ENCODE measurements at places on chromosomes 1 and 21.

DNA sequence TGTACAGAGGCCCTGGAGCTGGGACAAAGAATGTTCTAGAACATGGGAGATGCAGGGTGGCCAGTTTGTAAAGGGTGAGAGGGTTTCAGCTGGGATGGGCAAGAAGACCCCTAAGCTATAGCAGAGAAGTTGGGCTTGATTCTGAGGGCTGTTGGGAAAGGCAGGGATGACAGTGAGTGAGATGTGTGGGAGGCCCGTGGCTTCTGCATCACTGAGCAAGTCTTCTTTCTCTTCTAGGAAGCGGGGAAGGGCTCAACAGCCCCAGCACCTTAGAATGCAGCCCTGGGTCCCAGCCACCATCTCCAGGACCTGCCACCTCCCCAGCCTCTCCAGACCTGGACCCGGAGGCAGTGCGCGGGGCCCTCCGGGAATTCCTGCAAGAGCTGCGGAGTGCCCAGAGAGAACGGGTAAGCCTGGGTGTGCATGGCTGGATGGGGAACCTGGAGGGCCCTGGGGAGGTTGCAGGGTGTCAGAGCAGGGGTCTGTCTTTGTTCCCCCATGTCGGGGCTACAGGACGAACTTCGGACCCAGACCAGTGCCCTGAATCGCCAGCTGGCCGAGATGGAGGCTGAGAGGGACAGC, 14.8 kb downstream of the MFAP2 start:
- no peak for DNase-seq

DNA sequence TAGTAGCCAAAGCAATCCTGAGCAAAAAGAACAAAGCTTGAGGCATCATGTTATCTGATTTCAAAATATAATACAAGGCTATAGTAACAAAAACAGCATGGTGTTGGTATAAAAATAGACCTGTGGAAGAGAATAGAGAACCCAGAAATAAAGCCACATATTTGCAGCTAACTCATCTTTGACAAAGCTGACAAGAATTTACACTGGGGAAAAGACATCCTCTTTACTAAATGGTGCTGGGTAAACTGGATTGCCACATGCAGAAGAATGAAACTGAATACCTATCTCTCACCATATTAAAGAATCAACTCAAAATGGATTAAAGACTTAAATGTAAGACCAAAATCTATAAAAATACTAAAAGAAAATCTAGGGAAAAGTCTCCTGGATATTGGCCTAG, 59.5 kb upstream of the CD55 start:
- no peak for DNase-seq

GRCh38 chr1:5424802-5425703, 567.2 kb downstream of the NPHP4 start:
- no peak for DNase-seq

GRCh38 chr1:41199375-41199774, 42.7 kb downstream of the SCMH1 start:
- no peak for DNase-seq

DNA sequence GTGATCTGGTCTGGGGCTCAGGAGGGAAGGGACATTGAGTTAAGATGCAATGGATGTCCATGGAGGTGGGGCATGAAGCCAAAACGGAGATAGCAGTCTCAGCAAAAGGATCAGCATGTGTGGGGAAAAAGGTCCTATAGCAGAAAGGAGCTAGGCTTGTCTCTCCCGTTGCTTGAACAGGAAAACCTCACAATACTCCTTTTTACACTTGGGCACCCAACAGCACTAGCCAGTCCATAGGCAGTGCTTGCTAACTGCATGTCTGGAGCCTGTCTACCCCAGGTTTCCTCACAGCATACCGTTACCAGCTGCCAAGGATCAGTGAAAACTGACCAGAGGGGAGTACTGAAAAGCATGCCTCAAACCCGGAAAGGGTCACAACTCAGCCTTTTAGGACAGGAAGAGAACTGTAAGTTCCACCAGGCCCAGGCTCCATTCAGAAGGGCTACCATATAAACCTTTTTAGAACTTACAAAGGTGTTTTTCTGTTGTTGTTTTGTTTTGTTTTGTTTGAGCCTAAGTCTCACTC, 78.6 kb downstream of the JAK1 start:
- no peak for DNase-seq

- DNase-seq: no peak
Observed at GRCh38 chr1:81549588-81550127, 251.1 kb upstream of the ADGRL2 start.

- DNase-seq: no peak
Observed at GRCh38 chr1:97649591-97649990, 271.2 kb downstream of the DPYD start.

GRCh38 chr1:24850328-24850920, 79.7 kb downstream of the RUNX3 start:
- no peak for DNase-seq

DNA sequence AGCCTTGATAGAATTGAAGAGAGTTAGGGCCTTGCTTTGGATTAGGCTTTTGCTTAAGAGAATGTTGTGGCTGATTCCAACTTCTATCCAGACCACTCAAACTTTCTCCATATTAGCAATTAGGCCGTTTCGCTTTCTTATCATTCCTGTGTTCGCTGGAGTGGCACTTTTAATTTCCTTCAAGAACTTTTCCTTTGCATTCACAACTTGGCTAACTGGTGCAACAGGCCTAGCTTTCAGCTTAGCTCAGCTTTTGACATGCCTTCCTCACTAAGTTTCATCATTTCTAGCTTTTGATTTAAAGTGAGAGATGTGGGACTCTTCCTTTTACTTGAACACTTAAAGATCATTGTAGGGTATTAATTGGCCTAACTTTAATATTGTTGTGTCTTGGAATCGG, 183.6 kb upstream of the L1TD1 start:
- DNase-seq: no peak

DNA sequence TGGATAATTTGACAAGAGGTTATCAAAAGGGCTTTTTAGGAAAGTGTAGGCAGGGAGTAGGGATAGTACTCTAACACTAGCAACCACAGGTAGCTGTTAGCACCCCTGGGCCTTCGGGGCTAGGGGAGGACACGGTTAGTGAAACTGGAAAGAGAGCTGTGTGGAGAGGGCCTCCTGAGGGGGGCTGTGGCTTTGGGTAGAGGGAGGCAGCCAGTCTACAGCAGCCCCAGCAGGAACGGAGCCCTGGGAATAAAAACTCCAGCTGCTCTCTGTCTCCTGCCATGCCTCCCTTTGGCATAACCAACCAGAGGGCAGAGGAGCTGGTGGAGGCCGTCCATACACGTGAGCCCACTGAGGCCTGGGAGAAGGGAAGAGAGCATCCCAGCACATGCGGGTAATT, 223.2 kb downstream of the FOXD2 start:
- no peak for DNase-seq

- DNase-seq: no peak
Observed at GRCh38 chr1:201647094-201647493, 108.2 kb downstream of the NAV1 start.

DNA sequence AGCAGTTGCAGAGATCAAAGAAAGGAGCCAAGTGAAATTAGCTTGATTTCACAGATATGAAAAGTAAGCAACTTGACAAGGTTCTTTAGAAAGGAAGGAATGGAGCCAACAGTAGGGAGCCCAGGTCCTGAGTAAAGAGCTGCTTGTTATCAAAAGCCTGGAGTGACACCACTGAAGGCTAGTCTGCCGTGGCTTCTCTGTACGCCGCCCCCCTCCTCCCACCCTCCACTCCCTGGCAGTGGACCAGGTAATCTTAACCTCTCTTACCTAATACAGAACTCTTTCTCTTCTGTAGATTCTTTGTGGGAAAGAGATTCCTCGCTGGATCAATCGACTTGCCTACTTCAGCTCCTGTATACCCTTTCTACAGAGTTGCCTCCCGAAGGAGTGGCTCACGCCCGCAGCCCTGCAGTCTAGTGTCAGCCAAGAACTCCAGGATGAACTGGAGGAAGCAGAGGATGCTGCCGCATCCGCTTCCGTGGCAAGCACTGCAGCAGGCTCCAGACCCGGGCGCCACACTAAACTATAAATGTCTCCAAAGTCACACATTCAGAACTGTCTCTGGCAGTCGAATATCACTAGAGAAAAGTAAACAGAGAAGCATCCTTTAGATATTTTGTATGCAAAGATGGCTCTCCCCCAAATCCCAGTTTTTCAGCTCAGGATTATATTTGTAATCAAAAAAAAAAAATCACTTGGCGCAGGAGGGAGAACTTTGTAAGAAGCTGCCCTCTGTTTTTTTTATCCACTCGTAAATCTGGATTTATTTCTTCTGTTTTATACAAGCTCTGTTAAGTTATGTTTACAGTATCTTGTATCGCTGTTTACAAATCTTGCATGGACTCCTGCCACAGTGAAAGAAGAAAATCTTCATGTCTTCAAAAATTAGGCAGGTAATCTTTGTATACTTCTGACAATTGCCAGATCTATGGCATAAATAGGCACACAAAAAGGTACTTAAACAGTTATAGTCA, 52.6 kb downstream of the DESI2 start:
- DNase-seq: no peak

DNA sequence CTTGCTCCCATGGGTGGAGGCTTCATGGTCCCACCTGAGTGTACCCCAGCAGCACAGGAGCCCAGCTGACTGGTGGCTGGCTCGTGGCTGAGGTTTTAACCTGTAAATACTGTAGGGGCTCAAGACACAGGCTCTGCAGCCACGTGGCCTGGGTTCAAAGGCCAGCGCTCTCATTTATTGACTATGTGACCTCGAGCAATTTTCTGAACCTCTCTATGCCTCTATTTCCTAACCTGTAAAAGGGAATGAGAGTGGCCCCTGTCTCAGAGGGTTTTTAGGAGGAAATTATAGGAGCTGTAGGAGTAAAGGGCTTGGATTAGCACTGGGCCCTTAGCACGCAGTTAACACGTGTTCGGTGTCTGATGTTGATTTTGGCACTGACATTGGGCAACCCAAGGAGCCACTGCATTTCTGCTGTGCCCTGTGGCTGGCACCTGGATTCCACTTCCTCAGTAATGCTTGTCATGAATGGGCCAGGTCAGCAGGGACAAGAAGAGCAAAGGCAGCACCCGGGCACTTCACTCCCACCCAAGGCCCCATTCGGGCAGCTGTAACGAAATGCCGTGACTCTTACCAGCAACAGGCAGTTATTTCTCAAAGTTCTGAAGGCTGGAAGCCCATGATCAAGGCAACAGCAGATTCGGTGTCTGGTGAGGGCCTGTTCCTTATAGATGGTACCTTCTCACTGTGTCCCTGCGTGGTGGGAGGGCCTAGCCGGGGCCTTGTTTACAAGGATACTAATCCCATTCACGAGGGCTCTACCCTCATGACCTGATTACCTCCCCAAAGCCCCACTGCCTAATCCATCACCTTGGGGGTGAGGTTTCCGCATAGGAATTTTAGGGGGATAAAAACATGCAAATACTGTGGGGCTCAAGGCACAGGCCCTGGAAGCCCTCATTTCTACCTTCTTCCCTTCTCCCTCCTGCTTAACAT, 25.2 kb downstream of the ARHGEF10L start:
- DNase-seq: no peak

DNA sequence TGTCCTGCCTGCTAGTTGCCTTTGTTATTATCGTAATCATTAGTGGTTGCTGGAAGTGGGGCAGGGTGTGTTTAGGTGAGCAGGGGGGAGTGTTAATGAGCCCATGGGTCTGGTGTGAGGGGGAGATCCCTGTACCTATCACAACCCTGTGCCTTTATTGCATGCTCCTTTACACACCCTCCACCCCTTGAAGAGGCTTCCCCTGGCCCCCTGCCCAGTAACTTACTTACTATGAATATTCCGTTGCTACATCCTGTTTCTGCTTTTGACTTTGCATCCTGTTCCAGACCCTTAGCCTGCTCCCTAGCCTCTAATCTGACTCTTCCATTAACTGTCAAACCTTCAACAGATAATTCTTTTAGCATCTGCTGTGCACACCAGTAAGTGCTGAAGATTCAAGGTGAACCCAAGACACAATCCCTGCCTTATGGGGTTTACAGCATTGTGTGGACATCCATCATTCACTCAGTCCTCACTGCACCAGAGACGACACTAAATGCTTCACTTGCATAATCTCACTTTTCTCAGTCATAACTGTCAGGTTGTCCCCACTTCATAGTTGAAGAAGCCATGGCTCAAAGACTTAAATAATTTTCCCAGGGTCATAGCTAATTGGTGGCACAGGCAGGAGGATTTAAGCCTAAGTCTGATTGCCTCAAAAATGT, 47.9 kb downstream of the CDC7 start:
- DNase-seq: no peak

DNA sequence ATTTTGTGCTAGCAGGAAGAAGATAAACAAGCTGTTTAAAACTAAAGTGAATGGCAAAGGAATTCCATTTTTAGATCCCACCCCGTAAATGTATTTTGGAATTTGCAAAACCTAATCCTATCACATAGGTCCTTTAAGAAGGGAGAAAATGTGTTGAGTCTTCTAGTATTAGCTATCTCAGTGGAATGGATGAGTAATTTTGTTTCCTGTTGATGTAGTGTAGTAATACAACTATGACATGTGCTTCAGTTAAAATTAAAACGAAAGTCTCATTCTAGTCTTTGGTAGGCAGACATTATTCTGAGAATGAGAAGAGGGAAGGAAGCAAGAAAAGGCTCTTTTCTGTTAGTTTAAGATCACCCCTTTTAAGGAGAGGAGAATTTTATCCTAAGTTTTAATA, 265.9 kb upstream of the C1orf105 start:
- DNase-seq: peak; percentile 22

- no peak for DNase-seq
Observed at GRCh38 chr21:26119906-26120305, 50.7 kb downstream of the APP start.

DNA sequence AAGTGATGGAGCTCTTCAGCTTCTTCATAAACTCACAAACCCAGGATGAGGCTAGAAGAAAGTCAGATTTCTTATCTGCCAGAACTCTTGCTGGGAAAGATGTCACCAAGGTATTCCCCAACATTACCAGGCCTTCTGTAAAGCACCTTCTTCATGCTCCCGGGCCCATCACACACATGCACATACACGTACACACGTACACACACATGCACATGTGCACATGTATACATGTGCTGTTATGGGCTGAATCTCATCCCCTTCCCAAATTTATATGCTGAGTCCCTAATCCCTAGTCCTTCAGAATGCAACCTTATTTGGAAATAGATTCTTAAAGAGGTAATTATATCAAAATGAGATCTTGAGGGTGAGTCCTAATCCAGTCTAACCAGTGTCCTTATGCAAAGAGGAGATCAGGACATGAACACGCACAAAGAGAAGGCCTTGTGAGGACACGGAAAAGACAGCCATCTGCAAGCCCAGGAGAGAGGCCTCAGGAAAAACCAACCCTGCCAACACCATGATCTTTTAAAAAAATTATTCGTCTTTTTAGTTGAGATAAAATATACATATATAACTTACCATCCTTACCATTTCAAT, 76.4 kb upstream of the LYST start:
- DNase-seq: no peak

DNA sequence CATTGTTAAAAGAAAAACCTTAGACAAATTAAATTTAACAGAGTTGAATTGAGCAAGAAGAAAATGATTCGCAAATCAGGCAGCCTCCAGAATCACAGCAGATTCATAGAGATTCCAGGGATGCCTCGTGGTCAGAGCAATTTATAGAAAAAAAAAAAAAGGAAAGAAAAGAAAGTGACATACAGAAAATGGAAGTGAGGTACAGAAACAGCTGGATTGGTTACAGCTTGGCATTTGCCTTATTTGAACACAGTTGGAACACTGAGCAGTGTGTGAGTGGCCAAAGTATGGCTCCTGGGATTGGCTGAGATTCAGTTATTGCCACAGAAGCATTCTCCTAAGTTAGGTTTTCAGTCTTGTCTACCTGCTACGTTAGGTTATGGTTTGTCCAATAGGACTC, 9.1 kb upstream of the C21orf91 start:
- no peak for DNase-seq

- DNase-seq: peak; percentile 80
Observed at GRCh38 chr1:160006312-160006940, 25.4 kb downstream of the PIGM start.

Data from GM13976 (cell line).